Nephron progenitor cell (in vitro differentiated cells): ENCODE measurements at places on chromosomes 11 and 22.

DNA sequence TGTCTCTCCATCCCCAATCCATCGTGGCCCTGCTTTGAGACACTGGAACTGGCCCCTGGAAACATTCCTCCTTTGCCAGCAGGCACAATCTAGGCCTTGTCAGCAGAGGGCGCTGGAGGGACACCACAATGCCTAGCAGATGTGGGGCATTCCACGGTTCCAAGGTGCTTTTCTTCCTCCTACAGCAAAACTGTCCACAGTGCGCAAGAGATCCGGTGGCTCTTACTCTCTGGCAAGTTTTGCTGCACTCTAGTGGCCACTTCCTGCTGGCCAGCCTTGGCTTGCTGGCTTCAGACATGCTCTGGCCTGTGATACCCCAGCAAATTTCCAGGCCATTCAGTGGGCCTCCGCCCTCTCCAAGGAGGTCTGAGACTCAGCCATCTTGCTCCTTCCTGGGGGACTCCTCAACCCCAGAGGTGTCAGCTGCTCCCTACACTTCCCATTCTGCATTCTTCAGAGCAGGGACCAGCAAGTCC lies 17.1 kb upstream of the RBM4B start:
- peak; percentile 92 for DNase-seq

- no peak for DNase-seq
Measured at GRCh38 chr11:12111549-12112520, 1.4 kb downstream of the MICAL2 start.

DNA sequence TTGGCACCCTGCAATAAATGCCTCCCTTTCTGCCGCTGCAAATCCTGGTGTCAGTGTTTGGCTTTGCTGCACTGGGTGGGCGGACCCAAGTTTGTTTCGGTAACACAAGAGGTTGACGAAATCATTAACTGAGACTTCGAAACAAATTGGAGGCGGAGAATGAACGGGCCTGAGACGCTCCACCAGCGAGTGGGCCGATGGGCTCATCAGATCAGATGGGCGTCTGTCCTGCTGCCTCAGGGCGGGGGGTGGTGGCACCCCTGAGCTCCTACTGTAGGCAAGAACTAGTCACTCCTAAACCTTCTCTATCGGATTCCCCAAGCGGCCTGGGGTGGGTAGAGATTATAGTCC lies 918 bp upstream of the CAPN5 start:
- DNase-seq, result peak; percentile 32

DNA sequence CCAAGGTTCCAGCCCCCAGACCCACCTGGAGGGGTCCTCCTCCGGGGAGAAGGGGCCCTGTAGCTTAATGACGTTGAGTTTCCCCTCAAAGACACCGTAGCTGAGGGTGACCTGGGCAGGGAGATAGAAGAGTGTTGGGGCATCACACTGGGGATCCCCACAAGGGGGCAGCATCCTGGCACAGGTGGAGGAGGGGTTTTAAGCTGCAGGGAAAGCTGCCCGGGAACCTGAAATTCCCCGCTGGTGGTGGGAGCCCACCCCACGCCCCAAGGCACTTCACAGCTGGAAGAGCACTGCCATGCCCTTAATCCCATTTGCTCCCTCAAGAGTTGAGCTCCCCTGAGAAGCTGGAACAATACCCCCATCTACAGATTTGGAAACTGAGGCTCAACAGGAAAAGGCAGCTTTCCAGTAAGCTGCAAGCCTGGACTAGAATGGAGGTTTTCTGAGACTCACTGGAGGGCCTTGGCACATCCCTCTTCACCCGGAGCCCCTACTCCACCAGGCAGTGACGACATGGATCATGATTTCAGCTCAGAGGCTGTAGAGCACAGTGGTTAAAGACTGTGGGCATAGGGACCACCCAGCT lies 13.7 kb downstream of the MFNG start:
- DNase-seq, result peak; percentile 47

- DNase-seq, result no peak
Measured at GRCh38 chr22:42301077-42301741, 30.8 kb upstream of the TCF20 start.

- DNase-seq, result no peak
Measured at GRCh38 chr11:34586488-34587281, 34.2 kb upstream of the EHF start.

- DNase-seq, result no peak
Measured at GRCh38 chr11:89421718-89422117, 69.5 kb downstream of the NOX4 start.

DNA sequence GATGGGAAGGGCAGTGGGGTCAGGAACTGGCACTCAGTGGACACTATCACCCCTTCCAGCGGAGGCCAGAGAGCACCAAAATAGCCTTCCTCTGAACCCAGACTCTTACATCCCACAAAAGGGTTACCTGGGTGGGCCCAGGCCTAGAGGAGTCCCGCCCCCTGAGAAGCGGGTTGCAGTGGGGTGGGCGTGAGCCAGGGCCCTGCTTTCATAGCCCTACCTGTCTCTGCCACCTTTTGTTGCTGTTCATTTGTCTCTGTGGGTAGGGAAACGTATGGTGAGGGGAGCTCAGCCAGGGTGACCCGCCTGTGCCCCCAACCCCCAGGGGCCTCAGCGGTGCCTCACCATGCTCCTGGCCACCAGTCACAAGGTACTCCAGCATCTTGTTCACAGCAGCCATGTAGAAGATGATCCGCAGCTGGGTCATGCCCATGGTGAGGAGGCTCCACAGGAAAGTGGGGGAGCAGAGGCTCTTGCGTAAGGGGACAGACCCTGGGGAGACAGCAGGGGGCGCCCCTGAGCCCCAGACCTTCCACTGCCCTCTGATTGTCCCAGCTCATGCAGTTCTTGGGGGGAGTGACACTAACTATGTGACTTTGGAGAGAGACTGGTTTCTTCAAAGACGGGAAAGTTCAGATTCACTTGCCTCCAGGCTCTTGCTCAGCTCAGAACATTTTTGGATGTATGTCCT lies 24.0 kb downstream of the SLC43A1 start:
- DNase-seq, result peak; percentile 54
